ENCODE measurements at places on chromosomes 12 and 14.

DNA sequence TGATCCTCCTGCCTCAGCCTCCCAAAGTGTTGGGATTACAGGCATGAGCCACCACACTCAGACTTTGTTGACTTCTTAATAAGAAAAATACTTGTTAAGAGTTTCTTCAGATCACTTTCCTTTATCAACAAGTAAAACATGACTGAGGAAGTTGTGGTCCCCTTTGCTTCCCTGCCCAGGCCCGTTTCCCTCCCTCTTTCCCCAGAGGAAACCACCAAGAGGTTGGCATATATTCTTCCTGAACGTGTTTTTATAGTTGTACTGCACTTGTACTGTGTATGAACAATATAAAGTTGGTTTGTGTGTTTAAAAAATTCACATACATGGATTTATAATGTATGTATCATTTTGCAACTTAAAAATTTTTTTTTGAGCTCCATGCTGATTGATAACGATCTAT, 28.4 kb downstream of the PTPN11 start:
- DNase-seq, result no peak

GRCh38 chr14:76810953-76811400, 1.7 kb downstream of the ANGEL1 start:
- DNase-seq, result no peak

DNA sequence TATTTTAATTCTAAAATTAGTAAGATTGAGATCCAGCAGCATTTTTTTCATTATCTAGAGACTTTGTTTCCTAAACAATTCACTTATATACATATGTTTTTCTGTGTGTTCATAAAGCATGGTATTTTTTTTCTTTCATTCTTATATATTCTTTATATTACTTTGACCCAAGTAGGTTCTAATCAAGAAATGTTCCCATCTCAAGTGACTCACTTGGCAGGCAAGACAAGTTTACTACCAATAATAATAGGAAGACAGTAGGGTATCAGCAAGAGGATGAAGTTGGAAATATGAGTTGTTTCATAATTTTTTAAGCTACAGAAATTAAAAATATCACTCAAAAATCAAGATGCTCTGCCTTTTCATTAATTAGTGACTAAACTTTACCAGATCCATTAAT, 613.4 kb upstream of the ATP2B1 start:
- no peak for DNase-seq

- DNase-seq, result no peak
Observed at GRCh38 chr12:57623385-57623784, 9.6 kb downstream of the B4GALNT1 start.

DNA sequence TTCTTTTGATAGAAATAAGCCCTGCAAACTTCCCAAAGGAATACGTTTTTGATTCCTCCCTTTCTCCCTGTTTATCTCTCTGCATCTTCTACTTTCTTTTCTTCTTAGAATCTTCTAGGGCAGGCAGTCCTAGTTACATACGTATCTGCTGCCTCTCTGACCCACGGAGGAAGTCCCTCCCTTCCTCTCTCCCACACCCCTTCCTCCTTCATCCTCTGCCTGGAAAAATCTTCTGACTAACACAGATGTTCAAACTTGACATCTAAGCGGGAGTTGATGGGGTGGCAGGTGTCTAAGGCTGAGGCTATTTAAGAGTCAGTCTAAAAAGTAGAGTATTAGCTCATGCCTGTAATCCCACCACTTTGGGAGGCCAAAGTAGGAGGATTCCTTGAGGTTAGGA, 88.6 kb downstream of the MAP1LC3B2 start:
- no peak for DNase-seq

- no peak for DNase-seq
Observed at GRCh38 chr12:29907461-29907860, 123.7 kb upstream of the TMTC1 start.

DNA sequence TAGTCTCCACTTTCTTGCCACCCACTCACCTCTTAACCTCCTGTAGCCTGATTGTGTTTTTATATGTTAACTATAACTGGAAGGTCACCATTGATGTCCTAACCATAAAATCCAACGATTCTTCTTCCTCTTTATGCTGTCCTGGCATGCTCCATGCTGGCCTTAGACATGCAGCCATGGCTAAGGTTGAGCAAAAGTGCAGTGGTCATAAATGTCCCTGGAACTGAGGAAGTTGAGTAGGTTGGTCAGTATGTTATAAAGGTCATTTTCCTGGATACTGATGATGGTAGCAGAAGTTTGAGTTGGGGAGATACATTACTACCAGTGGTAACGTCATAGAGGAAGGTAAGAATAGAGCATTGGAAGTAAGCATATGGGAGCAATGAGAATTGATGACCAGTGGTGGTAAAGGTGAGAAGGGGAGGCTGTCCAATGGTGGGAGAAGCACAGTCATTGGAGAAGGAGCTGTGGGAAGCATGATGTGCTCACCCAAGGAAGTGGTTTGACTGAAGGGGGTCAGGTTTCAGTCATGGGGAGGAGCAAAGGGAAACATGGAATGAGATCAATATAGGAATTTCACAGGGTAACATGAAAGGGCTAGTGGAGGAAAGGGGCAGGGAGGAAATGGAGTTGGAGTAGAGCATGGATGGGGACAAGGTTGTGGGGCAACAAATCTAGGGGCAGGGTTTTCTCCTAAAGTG, 240.8 kb downstream of the DACT1 start:
- DNase-seq, result no peak

- no peak for DNase-seq
Observed at GRCh38 chr12:102093319-102093718, 26.6 kb downstream of the NUP37 start.

DNA sequence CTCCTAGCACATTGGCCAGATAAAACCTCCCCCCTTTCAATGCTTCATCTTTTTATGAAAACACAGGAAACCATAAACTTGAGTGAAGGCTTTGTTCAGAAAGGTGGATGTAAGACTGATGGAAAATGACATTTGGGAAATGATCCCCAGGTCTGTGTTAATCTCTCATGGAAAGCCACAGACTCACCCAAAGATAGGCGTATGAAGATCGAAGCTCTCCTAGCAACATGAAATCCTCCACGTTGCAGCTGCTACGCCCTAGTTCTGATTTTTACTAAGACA, 63.4 kb upstream of the PTGR2 start:
- no peak for DNase-seq

GRCh38 chr12:25884024-25884919, 74.2 kb upstream of the RASSF8 start:
- DNase-seq, result no peak
